ENCODE measurements at places on chromosomes 7 and 10.
A peak's percentile ranks its signal among the peaks of the same experiment; 100 is the strongest.

- no peak for DNase-seq
These were observed 529 bp downstream of the ZNF853 start for GRCh38 chr7:6615723-6616555.

DNA sequence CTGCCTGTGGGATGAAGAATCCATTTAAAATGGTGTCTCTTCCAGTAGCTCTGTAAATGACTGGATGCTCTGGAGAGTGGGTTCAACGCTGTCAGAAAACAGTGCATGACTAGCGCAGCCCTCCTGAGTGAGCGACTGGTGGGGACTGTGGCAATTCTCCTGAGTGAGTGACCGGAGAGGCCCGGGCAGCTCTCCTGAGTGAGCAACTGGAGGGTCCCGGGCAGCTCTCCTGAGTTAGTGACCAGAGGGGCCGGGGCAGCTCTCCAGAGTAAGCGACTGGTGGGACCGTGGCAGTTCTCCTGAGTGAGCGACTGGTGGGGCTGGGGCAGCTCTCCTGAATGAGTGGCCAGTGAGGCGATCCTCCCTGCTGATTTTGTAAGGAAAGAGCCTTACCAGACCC is 85.5 kb downstream of the WDR37 start:
- DNase-seq: no peak

DNA sequence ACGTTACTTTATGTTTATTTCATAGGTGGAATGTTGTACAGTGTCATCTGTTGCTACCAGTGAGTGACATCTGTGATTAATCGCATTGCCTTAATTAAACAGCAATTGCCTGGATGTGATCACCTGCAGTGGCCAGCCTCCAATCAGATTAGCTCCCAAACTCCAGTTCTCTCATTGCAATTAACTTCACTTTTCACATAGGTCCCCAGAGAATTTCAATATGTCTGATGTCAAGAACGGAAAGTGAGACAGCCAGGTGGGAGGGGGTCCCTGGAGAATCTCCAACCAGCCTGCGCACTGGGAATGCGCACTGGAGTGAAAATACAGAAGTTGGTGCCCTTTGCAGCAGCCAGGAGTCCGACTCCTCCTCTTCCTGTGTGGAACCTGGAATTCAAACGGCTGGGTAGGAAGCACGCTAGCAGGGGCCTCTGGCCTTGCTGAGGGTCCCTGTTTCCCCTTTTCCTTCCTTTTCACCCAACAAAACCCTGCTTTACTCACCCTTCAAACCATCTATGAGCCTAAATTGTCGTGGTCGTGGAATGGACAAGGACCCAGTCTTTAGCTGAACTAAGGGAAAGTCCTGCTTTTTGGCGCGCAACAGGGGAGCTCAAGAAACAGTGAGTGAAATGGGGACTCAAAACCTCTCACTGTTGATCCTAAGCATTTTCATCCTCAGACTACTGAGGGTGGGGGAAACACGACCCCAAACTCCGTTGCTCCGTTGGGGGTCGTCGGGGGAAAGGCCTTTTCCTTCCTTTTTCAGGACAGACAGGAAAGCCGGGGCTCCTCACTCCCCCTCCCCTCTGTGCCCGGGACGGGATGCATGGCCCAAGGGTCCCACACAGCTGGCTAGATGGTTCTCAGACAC is 1355.5 kb upstream of the LRRTM3 start:
- DNase-seq: peak; percentile 87

GRCh38 chr10:79106256-79107050 is 37.7 kb downstream of the ZMIZ1 start:
- DNase-seq: no peak

GRCh38 chr10:14571866-14572507 is 202.7 kb downstream of the FAM107B start:
- no peak for DNase-seq

- peak; percentile 84 for DNase-seq
These were observed 269.3 kb downstream of the BICC1 start for GRCh38 chr10:58781873-58782488.

- no peak for DNase-seq
These were observed 66.2 kb upstream of the CCNY start for GRCh38 chr10:35270100-35270499.

DNA sequence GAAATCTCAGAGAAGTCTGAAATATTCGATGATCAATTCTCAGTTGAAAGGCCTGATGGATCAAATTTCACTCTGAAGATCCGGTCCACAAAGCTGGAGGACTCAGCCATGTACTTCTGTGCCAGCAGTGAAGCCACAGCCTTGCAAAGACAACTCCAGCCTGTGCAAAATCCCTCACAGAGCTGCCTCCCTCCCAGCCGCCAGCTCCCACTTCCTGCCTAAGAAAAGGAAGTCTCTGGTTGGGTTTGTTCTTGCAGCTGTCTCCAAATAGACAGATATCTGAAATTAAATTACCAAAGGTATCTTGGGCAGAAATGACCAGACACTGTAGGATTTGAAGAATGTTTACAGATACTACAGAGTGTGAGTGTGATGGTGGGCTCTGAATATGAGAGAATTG is 43.4 kb upstream of the PRSS58 start:
- DNase-seq: peak; percentile 37

DNA sequence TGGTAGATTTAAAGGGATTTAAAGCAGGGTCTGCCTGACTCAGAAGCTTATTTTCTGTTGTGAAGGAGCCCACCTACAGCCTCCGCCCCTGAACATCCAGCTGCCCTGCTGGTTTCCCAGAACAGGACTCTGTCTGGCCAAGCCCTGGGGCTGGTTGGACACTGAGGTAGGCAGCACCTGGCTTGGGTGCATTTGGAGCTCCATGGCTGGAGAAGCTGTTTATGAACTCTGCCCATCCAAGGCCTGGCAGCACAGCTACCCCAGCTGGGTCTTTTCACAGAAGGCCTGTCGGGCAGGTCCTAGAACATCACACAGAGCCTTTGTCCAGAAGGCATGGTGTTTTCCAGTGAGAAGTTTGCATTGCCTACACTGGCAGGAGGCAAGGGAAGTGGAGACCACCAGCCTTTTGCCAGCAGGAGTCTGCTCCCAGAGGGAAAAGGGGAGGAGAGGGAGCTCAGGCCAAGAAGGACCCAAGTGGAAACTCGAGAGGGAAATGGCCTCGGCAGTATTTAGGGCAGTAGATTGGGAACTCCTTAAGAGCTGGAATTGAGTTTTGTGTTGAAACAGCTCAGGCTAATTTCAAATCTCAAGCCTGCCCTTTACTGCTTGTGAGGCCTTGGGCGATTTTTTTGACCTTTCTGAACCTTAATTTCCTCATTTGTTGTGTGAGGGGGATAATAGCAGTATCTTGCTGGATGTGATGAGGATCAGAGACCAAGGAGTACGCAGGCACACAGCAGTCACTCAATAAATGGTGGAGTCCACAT is 12.3 kb upstream of the PDCD4 start:
- no peak for DNase-seq

DNA sequence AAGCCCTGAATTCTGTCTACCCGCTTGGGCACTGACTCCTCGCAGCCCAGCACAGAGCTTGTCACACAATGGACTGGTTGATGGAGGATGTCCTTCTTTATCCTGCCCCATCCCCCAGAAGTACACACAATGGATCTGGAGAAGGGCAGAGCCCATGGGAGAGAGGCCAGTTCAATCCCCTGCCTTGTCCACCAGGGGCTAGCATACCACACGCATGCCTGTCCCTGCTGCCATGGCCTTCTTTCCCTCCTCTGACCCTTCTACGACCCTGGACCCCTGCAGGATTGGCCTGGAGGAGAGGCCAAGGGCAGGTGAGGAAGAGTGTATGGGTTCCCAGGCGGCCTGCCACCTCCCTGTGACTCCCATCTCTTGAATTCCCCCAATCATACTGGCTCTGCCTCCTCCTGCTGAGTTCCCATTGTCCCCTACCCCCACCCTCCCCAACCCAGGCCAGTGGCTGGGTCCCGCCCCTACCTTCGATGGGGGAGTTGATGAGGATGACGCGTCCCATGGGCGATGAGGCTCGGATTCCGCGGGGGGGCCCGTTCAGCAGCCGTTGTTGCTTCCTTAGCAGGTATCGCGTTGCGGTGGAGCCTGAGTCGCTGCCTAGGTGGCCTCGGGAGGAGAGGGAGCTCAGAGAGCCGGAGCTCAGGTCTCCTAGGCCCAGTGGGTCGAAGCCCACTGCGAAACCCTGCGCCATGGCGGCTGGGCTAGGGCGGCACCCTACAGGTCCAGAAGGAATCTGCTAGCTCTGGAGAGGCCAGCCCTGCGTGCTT is 1.2 kb downstream of the PDZD7 start:
- no peak for DNase-seq

GRCh38 chr7:34198231-34198641 is 292.9 kb downstream of the BMPER start:
- DNase-seq: no peak

DNA sequence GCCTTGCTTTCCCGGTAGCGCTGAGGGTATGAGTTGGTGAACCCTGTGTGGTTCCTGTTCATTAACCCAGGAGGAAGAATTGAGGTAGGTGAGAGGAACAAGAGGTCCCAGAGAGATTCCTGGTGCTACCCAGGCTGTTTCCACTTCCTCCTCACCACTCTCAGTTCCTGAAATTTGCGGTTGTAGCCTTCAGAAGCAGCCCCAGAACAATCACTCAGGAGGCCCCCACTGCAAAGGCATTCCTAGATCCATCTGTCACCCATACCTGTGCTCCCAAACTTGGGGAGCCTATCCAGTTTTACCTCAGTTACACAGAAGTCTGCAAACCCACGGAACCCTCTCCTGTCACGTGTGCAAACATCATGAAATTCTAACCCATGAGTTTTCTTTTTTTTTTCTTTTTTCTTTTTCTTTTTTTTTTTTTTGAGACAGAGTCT is 9.0 kb upstream of the PIP4K2A start:
- peak; percentile 37 for DNase-seq

DNA sequence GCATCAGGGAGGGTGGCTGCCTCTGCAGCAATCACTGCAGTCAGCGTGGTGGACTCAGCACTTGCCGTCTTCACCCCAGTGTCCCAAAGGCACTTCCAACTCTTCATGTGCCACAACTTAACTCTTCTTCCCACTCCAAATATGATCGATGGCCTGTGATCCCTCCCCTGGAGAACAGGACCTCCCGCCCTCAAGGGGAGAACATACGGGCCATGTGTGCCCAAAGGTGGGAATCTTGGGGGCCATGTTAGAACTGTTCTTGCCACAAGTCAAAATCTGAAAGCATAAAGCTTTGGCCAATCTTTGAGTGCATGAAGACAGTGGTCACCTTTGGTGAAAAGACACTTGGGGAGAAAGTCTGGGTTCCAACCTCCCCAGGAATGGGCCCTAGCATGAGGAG is 368.5 kb upstream of the MGMT start:
- no peak for DNase-seq

- DNase-seq: no peak
These were observed 2.2 kb upstream of the PON3 start for GRCh38 chr7:95398155-95398940.

DNA sequence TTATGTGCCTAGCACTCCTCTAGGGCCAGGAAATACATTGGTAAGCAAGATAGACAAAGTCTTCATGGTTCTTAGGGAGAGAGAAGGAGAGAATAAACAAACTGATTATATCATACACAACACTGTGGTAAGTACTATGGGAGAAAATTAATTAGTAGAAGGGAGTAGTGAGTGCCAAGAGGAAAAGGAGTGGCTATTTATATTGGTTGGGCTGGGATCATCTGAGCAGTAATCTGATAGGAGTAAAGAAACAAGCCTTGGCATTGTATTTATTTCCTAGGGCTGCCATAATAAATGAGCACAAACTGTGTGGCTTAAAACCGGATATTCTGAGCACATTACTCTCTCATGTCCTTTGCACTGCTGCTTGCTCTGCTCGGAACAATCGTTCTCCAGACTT is 158.1 kb upstream of the PHF14 start:
- DNase-seq: no peak

DNA sequence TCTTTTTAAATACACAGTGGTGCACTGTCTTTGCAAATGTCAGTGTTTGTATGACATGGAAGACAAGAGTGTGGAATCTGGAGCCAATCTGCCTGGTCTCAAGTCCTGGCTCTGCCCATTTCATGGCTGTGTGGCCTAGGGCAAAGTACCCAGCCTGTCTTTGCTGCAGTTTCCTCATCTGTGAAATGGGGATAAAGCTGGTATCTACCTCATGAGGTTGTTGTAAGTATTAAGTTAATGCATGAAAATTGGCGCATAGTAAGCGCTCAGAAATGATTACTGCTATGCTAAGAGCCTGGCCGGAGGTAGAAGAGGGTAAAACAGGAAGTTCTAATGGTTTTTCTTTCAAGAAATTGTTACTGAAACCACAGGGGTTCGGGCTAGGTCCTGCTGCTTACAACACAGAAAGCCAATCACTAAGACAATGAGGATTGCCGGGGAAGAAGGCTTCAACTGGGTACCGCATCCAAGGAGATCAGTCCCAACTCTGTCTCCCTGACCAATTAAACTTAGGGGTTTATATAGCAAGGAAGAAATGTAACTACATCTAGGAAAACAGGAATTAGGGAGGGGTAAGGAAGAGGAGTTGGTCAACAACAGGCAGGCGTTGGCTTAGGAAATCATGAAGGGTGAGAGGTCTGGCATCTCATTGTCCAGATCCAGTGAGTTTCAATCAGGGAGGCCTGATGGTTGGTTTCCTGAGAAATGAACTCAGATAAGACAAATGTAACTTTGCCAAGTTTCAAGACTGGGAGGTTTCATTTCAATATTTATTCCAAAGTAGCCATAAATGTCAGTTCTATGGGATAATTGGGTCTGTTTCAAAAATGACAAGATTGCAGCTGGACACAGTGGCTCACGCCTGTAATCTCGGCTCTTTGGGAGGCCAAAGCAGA is 57.0 kb downstream of the CHST3 start:
- peak; percentile 36 for DNase-seq

- no peak for DNase-seq
These were observed 168.5 kb downstream of the PPP1R17 start for GRCh38 chr7:31855530-31855929.

DNA sequence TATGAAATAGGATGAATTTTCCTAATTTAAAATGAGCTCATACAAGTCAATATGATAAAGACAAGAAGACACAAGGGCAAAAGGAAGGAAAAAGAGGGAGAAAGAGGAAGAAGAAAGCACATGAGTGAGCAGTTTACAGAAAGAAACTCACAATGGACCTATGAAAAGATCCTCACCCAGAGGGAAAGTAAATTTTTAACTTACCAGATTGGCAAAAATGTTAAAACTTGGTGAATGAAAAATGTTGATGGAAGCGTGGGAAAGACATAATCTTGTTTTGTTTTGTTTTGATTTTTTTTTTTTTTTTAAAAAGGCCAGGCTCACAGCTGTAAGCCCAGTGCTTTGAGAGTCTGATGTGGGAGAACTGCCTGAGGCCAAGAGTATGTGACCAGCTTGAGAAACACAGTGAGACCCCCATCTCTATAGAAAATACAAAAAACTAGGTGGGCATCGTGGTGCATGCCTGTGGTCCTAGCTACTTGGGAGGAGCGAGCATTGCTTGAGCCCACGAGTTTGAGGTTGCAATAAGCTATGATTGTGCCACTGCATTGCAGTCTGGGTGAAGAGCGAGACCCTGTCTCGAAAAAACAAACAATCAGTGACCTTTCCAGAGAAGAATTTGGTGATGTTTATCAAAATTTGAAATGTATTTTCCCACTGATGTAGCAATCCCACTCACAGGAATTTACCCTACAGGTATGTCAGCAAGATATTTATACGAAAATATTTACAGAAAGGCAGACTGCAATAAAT is 152.9 kb upstream of the ASAH2 start:
- no peak for DNase-seq

GRCh38 chr10:110357252-110357780 is 52.6 kb upstream of the SMNDC1 start:
- peak; percentile 86 for DNase-seq
